Mesenteric fat pad (tissue), 1 donor: ENCODE measurements at places on chromosomes 5 and 9. TPM values are rescaled to one million over a fixed set of nuclear protein-coding genes. Genes with fewer than 3 reads are reported as not detected.

Gene CCL28
- total RNA-seq = 1.4 TPM

- DNase-seq = no peak
Observed at GRCh38 chr9:91187311-91187964, 174.3 kb downstream of the AUH start.

GRCh38 chr9:120944948-120945347 lies 18.4 kb upstream of the TRAF1 start:
- no peak for DNase-seq

GRCh38 chr5:87122151-87122977 lies 145.3 kb upstream of the RASA1 start:
- DNase-seq = no peak

DNA sequence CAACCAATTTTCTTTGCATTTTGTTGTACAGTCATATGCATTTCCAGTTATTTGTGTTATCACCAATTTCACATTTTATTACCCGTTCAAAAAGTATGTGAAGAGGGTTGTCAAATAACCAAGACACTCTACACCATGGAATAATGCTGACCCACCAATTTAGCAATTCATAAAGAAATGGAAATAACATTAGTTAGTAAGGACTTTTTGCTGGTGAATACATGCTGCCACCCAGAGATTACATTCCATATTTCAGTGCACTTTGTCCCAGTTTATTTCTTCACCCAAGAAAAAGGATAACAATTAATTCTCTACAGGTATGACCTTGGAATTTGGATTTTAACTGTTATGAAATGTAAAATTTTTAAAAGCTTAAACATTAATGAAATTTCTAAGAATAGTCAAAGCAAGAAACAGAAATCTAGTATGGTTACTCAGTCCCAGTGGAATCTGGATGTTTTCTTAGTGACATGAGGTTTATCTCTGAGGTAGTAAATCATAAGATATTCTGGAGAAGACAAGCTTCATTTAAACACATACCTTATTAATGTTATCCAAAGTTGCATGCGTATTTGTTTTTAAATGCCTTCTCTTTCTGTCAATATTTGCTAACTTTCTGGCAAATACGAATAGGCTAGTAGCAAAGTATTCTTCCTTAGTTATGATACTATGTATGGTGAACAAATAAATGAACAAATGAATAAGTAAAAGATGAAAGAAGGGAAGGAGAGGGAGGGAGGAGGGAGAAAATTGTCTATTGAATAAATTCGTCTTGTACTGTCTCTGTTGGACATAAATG lies 100.6 kb downstream of the CETN3 start:
- no peak for DNase-seq
